ENCODE measurements at places on chromosomes 3 and 15.

DNA sequence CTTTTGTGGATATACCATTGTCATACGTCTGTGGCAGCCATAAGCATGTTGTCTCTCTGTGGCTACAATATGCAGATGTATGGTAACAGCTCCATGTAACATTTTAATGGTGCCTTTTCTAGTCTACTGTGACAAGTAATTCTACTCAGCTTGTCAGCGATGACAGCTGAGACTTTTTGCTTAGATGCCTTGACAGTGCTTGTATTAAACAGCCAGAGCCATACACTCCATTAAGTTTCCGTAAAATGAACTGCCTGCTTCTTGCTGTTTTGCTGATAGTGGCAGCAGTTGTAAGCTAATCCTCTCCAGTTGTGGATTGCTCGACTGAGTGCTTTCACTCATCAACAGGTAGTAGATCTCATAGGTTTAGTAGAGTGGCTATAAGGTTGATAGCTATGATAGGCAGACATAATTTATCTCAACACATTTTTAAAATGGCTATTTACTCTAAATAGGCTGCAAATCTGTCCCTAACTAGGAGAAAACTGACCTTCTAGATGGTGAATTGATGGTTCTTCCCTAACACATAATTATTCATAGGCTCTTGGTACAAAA lies 260.2 kb upstream of the NAALADL2 start:
- DNase-seq, result no peak

DNA sequence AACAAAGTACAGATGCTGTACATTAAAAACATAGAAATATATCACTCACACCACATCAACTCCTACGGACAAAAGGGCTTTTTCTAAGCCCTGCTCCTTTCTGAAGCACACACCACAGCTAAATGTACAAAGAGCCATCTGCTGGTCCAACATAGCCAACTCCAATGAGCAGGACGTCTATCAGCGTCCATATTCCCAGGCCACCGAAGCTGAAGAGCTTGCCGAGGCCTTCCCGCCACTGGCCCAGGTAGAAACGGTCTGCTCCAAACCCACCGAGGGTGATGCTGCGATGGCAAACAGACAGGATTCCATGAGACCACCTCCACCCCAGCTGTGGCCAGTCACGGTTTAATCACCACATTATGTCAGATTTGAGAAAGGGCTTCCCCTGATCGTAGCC lies 9.8 kb downstream of the TM2D3 start:
- no peak for DNase-seq

DNA sequence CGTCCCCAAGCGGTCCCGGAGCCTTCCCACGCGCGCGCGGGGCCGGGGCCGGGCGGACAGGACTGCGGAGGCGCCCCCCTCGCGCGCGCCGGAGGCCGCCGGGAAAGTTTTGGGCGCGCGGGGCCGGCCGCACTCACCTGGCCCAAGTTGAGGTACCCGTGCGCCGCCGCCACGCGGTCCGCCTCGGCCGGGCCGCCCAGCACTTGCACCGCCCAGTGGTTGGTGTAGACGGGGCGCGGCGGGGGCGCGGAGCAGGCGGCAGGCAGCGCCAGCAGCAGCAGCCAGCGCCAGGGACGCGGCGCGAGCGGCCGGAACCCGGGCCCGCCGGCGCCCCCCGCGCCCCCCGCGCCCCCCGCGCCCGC lies 289 bp downstream of the PCSK6 start:
- DNase-seq, result no peak

GRCh38 chr15:70528270-70528706 lies 235.1 kb downstream of the UACA start:
- DNase-seq, result no peak

- no peak for DNase-seq
These were observed 6.3 kb downstream of the GORASP1 start for GRCh38 chr3:39101022-39101689.

DNA sequence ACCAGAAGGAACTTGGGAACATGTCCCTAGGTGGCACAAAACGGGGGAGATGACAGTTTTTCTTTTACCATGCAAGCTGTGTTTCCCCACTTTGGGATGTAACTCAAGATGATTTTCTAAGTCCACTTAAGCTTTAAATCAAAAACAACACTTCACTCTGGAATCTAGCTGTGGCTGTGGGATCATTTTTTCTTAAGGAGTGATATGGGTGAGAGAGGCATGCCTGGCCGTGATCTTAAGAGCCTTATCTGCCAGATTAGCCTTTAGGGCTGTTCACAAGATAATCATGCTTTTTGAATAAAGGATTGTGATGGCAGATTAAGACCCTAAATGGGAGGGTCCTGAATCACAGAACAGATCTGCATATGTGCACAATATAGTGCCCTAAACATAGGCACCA lies 384.8 kb upstream of the SEMA6D start:
- no peak for DNase-seq

DNA sequence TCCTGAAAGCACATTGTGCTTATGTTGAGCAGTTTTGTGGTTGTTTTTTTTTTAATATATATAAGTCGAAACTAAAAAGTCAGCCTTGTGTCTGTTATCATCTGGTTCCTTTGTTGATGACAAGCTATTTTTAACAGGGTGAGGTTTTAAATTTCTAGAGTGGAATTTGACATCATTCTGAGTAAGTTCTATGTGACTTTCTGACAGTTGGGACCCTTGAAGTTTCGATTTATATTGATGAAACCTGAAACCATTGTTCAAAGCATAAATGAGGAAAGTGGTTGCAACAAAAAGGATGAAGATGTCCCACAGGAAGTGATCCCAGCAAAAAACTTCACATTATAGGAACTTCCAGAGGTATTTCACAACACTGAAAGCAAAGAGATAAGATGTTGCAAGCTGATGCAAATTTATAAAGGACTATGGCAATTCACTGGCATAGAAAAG lies 94.0 kb downstream of the CYP19A1 start:
- DNase-seq, result peak; percentile 51

GRCh38 chr15:101525087-101525669 lies 35.7 kb upstream of the PCSK6 start:
- DNase-seq, result no peak

DNA sequence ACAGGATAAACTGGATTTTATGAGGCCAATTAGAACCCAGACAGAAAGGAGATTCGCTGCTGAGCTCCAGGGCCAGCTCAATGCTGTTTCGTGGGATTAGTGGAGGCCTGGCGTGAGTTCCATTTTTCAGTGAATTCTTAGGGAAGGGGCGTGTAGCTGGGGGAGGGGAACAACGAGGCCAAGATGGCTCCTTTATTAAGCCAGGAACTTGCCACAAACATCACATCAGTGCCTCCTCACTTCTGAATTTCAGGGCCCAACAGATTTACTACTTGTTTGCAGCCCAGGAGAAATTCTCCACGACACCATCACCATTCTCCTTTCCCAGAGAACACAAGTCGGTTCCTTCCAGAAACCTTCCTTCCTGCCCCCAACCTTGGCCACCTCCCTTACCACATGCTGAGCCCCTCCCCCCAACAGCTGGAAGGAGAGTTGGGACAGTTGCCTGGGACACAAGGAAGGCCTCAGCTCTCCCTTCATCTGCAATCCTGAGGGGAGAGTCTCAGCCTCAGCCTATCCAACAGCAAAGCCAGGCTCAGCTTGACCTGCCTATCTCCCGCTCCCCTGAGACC lies 5.8 kb downstream of the IGDCC4 start:
- peak; percentile 53 for DNase-seq

GRCh38 chr3:187719628-187720336 lies 17.4 kb upstream of the RTP2 start:
- no peak for DNase-seq

DNA sequence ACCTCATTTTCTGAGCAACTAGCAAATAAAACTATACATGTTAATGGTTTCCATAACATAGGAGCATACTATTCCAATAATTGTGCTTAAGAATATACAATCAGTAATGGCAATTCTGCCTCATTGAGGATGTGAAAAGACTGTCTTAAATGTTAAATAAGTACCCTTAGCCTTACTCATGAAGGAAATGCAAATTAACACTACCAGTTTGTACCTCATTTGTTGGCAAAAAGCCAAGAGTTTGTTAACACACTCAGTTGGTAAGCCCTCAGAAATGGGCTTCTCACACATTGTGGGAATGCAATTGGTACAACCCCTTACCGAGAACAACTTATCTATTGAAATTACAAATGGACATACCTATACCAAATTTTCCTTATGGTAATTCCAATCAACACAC lies 9.2 kb upstream of the STT3B start:
- no peak for DNase-seq

- DNase-seq, result no peak
These were observed 59.6 kb downstream of the CD200R1L start for GRCh38 chr3:112786881-112787579.

- DNase-seq, result no peak
These were observed 8.8 kb upstream of the FAM240A start for GRCh38 chr3:46603446-46604046.

- DNase-seq, result no peak
These were observed 104.0 kb upstream of the IQSEC1 start for GRCh38 chr3:13177236-13177635.

DNA sequence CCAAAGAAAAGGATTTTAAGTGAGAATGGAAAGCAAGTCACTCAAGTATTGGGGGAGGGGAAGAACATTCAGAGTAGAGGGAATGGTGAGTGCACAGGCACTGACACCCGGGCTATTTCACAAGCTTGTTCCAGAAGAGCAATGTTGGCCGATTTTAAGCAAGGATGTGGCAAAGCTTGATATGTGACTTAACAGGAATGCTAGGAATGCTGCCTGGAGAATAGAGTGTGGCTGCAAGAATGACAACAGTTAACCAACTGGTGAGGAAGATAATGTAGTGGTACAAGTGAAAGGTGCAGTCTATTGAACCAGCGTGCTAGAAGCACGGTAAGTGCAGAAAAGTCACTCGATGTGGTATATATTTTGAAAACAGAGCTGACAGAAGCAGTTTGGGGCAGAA lies 6.2 kb upstream of the CCDC80 start:
- peak; percentile 90 for DNase-seq

DNA sequence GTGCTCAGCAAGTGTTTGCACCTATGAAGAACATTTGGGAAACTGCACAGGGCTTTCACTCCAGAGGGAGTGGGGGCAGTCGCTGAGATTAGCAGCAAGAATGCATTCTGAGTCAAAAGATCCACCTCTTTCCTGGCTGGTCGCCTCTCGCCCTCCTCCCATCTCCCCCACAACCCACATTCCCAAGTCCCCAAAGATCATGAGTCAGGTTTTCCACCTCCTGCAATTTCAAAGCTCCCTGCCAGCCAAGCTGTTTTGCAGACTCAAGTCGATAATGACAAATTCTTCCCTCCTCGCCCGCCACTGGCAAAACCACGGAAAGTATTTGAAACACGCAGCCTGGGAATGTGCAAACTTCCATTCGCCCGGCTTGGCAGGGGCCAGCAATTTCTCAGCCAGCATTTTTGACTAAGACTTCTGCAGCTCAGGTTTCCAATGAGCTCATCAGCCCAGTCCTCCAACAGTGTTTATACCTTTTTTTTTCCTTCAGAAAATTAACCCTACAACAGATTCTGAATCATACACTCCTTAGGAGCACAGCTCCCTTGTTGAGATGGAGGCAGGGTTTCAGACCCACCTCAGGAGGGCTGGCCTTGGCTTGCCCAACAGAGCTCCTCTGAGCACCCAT lies 181.4 kb downstream of the SMAD6 start:
- peak; percentile 100 for DNase-seq

- no peak for DNase-seq
These were observed 49.9 kb downstream of the CASR start for GRCh38 chr3:122233101-122233952.

DNA sequence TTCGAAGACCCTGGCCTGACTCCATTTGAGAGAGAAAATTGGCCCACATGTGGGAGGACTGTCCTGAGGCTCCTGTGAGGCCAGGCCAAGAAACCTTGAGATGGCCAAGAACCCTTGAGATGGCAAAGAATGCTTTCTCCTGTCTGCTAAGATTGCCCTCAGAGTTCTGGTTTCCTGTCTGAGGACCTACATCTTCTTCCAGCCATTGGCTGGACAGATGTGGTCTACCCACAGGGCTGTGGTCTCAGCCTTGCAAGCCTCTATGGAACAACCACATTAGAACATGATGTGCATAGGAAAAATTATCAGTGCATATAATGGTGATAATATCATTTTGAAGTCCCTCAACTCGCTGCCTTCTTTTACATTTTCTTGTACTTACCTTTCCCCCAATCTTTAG lies 10.8 kb upstream of the RASA2 start:
- DNase-seq, result no peak

- no peak for DNase-seq
These were observed 19.9 kb downstream of the COL8A1 start for GRCh38 chr3:99658274-99658673.

GRCh38 chr3:95654570-95655362 lies 1159.6 kb upstream of the EPHA6 start:
- no peak for DNase-seq

- no peak for DNase-seq
These were observed 1092.2 kb upstream of the CFAP20DC start for GRCh38 chr3:60142009-60142408.

DNA sequence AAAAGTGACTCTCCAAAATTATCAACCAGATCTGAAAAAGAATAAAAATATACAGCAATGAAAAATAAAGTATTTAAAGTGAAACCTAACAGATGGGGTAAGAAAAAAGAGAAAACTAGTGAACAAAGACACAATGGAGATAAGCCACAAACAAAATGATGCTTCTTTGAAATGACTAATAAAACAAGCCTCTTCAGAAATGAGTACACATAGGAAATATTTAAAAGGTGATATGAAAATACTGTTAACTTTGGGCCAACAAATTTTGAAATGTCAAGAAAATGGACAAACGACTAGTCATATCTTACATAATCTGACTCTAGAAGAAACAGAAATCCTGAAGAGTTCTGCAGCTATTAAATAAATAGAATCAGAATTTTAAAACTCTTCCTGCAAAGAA lies 164.2 kb downstream of the ERC2 start:
- no peak for DNase-seq

- peak; percentile 98 for DNase-seq
These were observed 41.0 kb upstream of the PRICKLE2 start for GRCh38 chr3:64266065-64266931.

DNA sequence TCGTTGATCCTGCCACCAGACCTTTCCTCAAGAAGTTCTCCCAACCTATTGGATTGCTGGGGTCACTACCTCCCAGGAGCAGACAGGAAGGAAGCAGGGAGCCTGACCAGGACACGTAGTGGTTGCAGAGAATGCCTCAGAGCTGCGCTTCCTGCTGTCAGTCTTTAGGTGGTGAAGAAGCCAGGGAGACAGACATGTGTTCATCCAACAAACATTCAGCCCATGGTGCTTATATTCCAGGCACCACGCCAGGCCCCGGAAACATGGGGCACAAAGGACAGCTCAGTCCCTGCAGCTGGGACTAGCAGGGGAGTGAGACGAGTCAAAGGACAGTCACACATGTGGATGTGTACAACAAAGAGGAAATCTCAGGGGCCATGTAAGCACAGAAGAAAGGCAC lies 26.0 kb upstream of the CORO2B start:
- DNase-seq, result no peak

GRCh38 chr15:63872759-63873510 lies 39.2 kb upstream of the HERC1 start:
- no peak for DNase-seq

- no peak for DNase-seq
These were observed 7.3 kb upstream of the CYP11A1 start for GRCh38 chr15:74374648-74375302.
